ENCODE measurements at places on chromosomes 1 and 21.

- no peak for DNase-seq
Observed at GRCh38 chr21:14592296-14593000, 46.3 kb upstream of the SAMSN1 start.

- no peak for DNase-seq
Observed at GRCh38 chr1:212691561-212692071, 8.0 kb downstream of the BATF3 start.

DNA sequence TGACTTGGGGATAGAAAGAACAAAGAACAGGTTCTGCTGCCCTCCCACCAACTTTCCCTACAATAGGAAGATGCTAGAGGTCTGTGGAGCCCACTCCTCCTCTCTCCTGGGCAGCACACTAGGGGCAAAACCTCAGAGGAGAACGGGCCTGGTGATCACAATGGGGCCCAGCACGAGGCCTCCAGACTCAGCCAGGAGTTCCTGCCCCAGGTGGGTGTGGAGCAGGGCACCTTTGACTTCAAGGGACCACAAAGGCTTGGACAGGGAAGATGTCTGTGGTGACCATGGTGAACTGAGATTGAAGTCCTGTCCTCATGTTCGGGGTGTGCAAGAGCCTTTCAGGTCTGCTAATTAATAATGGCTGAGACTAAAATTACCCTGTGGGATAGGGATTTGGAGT is 88.8 kb downstream of the LAMC2 start:
- no peak for DNase-seq

- DNase-seq, result no peak
Observed at GRCh38 chr1:143665606-143666005, 306.2 kb downstream of the FAM72C start.

DNA sequence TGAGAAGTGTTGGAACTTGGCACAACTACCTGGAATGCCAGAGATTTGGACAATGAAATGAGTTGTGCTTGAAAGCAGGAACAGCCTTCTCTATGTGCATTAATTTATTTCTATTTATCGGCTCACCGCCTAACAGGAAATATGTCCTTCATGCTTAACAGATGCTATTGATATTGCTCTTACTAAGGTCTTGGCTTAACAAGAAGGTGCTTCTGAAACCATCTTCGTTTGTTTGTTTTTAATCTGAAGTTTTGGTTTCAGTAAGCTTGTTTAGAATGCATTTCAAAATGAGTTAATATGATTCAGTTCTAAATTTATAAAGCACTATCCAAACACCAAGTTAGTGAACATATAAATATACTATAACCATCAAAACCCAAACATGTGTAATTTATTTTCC is 898.3 kb upstream of the B3GALT2 start:
- DNase-seq, result no peak

GRCh38 chr1:52237430-52237829 is 95.5 kb downstream of the ZFYVE9 start:
- no peak for DNase-seq

DNA sequence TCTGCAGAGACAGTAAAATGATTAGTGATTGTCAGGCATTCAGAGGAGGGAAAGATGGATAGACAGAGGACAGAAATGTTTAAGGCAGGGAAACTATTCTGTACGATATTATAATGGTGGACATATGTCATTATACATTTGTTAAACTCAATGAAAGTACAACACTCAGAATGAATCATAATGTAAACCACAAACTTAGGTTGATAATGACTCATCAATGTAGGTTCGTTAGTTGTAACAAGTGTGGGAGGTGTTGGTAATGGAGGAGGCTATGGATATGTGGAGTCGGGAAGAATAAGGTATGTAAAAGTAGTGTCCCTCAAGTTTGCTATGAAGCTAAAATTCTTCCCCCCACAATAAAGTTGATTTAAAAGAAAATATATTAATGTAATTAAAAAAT is 455.0 kb downstream of the BRINP3 start:
- no peak for DNase-seq

- DNase-seq, result no peak
Observed at GRCh38 chr1:13967707-13968106, 267.7 kb downstream of the PRDM2 start.

DNA sequence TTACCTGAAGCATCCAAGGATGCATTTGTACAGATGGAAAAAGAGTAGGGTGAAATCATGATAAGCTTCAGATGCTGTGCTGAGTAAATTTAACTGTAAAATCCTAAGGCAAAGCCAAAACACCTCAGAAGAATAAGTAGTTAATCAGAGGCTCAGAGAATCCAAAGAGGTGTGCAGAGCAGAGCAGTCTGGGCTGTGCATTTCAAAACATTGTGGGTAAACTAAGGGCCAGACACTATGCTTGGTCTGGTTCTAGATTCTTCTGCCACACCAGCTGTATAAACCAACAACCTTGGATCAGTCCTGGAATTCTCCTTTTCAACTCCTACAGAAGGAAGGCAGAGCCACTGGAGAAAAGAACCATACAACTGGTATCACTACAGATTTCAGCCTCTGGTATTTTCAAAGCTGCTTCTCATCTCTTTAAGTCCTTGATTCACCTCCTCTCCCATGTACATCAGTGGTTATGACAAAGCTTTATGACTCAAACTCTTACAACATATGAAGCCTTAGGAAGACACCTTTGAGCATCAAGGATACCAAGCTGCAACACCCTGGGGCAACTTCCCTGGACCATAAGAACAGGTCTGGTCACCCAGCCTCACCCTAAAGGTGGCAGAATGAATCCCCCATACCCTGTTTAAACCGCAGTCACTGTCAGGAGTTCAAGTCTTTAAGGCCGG is 11.6 kb upstream of the HIPK1 start:
- no peak for DNase-seq

GRCh38 chr1:2431518-2431917 is 19.2 kb upstream of the PEX10 start:
- no peak for DNase-seq
